ENCODE measurements at places on chromosomes 2 and 18.

DNA sequence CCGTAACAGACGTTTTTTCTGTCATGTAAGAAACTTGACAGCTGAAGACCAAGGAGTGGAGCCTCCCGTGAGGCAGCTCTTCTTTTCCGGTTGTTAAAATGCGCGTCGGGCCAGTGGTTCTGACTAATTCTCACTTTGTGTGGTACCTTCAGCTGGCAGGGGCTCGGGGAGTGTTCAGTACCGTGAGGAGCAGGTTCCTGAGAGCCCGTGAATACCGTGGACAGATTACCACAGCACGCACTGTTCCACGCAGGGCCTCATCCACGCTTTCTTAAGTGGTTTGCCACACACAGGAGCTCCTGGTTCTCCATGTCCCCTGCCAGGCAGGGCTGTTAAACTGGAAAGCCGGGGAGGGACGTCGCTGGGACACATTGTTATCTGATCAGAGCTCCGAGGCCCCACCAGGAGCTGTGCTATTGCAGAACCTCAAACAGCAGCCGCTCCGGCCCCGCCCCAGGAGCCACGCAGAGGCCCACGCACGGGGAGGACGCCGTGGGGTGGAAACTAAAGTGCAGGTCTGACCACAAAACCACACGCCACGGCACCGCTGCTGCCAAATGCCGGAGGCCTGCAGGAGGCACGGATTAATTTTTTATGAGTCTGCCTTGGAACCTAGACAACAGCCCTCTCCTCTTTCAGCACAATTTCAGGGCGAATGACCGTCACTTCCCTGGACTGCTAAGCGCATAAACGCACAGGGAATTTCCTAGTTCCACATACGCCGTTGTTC lies 43.3 kb downstream of the NFATC1 start:
- DNase-seq, result no peak

- no peak for DNase-seq
Observed at GRCh38 chr2:129379411-129379810, 600.1 kb upstream of the RAB6C start.

- DNase-seq, result peak; percentile 79
Observed at GRCh38 chr2:235025800-235026536, 74.2 kb downstream of the SH3BP4 start.

DNA sequence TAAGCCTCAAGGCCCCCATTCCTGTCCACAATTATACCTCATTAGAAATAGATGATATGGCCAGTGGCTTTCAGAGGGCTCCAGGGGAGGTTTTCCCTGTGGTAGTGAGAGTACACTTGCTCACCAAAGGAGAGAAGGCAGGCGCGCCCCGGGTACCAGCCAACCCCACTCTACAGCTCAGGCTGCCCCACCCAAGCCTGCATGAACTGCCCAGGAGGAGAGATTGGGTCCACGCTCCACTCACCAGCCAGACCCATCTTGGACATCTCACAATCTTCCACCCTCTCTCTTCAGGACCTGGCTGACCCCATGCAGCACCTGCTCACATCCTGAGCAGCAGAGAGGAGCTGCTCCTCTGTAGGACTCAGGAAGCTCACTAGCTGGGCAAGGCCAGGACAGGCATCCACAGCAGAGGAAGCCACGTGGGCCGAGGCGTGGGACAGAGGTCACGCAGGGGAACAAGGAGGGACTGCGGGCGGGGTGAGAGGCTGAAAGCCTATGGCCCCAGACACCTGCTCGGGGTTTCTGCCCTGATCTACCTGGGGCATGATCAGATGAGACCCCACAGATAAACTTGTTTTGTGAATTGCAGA lies 53.9 kb upstream of the GLI2 start:
- DNase-seq, result no peak

- no peak for DNase-seq
Observed at GRCh38 chr18:78448106-78448505, 531.5 kb upstream of the SALL3 start.

GRCh38 chr18:79924814-79925731 lies 26.4 kb downstream of the SLC66A2 start:
- no peak for DNase-seq

DNA sequence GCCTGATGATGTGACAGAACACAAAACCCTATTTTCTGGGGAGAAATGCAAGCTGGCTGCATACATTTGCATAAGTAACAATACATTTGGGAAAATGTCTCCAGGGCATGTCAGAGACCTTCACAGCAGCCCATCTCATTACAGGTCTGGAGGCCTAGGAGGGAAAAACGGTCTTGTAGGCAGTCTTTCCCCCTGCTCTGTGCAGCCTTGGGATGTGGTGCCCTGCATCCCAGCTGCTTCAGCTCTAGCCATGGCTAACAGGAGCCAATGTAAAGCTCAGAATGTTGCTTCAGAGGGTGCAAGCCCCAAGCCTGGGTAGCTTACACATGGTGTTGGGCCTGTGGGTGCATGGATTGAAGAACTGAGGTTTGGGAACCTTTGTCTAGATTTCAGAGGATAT lies 133.0 kb downstream of the CCDC178 start:
- DNase-seq, result no peak

DNA sequence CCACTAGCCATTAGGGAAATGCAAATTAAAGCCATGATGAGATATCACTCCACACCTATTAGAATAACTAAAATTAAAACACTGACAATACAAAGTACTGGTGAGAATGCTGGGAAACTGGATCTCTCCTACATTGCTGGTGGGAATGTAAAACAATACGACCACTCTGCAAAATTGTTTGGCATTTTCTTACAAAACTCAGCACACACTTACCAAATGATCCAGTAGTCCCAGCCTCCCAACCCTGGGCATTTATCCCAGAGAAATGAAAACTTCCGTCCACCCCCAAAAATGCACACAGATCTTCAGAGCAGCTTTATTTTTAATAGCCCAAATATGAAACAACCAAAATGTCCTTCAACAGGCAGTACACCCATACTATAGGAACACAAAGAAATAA lies 8.9 kb upstream of the TMSB10 start:
- DNase-seq, result no peak

DNA sequence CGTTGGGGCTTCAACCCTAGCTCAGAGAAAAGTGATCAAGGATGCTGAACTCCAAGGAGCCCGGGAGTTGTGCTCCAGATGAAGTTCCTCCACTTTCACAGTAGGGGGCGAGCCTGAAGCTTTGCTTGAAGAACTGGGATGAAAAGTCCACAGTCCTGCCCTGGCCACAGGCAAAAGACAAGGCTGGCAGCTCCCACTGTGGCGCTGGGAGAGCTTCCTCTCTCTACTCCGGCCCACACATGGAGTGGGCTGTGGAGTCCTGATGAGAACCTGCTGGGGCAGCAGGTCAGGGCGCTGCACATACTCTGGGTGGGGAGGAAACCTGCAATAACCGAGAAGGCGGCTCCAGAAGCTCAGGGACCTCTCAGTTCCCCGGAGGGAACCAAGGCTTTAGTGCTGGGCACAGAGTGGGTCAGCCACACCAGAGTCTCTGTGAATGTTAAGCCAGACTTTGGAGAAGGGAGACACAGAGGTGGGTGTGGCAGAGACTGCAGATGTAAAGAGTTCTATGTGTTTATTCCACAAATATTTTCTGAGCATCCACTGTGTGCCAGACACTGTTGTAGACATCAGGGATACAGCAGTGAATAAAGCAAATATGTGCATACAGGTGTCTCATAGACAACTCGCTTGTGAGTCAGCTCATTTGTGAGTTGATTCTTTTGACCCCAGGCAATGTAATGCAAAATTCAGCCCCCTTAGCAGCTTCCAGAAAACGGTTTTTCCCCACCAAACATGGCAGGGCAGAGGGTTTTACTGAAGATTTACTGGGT lies 48.0 kb upstream of the MRPL33 start:
- DNase-seq, result peak; percentile 90

GRCh38 chr2:191428141-191428540 lies 182.9 kb downstream of the MYO1B start:
- DNase-seq, result peak; percentile 33

All from adipocyte (in vitro differentiated cells).